Psoas muscle (tissue), 8 donors: ENCODE measurements at places on chromosomes 13 and 19. TPM values are rescaled to one million over a fixed set of nuclear protein-coding genes. Genes with fewer than 3 reads are reported as not detected.

- DNase-seq: peak; percentile 68
- H3K36me3 ChIP-seq: no peaks in the 10 kb centered on the region
- H3K27me3 ChIP-seq: peaks cover 2% of the 10 kb centered on the region
Measured at GRCh38 chr13:30862707-30863106, 43.4 kb upstream of the MEDAG start.

DNA sequence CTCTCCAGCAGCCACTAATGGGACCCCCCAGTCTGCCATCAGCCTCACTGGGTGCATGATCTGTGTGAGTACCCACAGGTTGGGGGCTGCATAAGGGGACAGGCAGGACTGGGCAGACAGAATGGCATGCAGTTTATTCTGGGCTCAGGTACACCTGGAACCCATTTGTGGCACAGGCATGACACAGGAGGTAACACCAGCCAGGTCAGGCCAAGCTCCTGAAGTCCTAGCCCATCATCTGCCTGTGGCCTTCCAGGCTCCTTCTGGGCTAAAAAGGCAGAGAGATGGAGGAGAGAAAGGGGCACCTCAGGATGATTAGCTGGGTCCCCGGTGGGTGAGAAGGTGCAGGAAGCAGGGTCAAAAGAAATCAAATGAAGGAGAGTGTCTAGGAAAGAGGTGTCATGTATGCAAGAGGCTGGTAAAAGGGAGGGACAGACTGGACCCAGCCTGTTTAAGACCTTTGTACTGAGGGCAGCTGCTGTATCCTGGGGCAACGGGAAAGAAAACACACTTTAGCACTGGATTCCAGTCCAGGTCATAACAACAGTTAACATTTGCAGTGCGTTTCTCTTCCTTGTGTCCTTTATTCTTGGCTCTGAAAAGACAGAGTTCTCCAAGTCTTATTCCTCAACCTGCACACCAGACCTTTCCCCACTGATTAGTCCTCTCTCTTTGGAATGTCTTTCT, 20.2 kb upstream of the DGKH start:
- no peak overlapping the region for H3K27ac ChIP-seq
- no peaks in the 10 kb centered on the region for H3K4me1 ChIP-seq
- H3K36me3 ChIP-seq: no peaks in the 10 kb centered on the region
- no peaks in the 10 kb centered on the region for H3K27me3 ChIP-seq
- DNase-seq: no peak

DNA sequence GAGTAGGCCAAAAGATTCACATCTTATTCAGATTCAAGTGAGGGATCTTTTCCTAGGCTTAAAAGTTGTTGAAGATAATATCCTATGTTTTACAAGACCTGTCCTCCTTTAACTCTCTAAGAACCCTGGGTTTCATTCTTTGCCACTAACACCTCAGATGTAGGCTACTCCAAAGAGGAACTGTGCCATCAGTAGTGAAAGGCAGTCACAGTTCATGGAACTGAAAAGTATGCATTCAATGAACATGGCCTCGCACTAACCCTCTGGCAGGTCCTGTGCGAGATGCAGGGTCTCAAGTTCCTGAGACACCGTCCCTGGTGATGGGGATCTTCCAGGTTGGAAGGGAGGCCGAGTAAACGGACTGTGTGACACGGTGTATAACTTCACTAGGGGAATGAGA, 4.3 kb downstream of the LGALS14 start:
- no peaks in the 10 kb centered on the region for H3K4me1 ChIP-seq
- H3K27me3 ChIP-seq: no peaks in the 10 kb centered on the region
- no peaks in the 10 kb centered on the region for H3K36me3 ChIP-seq

DNA sequence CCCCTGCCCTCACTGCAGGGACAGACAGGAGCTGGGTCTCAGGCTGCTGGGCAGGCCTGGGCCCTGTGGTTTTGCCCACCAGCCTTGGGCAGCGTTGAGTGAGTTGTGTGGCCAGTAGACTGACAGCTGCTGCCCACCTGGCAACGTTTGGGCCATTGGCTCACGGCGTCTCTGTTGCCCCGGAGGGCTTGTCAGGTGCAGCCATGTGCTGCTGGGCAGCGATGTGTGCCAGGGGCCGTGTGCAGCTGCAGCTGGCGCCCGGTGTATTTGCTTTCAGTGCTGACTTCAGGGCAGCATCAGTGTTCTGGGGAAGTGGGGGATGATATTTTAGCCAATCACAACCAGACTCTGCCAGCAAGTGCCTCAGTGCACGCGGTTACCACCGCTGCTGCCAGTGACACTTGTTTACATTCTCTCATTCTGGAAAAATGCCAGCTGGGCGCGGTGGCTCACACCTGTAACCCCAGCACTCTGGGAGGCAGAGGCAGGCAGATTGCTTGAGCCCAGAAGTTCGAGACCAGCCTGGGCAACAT, 10.6 kb downstream of the FZR1 start:
- H3K36me3 ChIP-seq: peaks cover 5% of the 10 kb centered on the region
- DNase-seq: no peak
- H3K4me1 ChIP-seq: peaks cover 23% of the 10 kb centered on the region
- H3K27ac ChIP-seq: peak overlapping the region; percentile 58
- H3K4me3 ChIP-seq: no peak overlapping the region

DNA sequence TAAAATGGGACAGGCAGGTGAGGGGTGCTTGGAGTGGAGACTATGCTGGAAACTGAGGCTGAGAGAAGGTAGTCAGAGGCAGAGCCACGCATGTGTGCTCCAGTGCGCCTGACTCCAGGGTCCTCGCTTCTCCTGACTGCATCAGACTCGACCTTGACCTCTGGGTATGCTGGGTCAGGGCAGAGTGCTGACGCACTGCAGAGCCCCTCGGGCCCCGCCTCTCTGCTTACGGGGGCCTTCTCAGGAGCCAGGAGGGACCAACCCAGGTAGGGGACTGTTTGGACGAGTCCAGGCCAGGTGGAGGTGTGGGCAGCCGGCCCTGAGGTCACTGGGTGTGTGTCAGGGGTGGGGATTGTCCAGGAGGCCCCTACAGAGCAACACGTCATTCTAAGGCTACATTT, 22.9 kb upstream of the SLC7A10 start:
- H3K4me1 ChIP-seq: no peaks in the 10 kb centered on the region
- no peak overlapping the region for H3K4me3 ChIP-seq
- no peaks in the 10 kb centered on the region for H3K27me3 ChIP-seq
- no peaks in the 10 kb centered on the region for H3K36me3 ChIP-seq
- no peak overlapping the region for H3K27ac ChIP-seq

GRCh38 chr13:33362986-33363727, 77.6 kb upstream of the STARD13 start:
- H3K36me3 ChIP-seq: no peaks in the 10 kb centered on the region
- no peak overlapping the region for H3K27ac ChIP-seq
- H3K4me3 ChIP-seq: no peak overlapping the region
- no peaks in the 10 kb centered on the region for H3K27me3 ChIP-seq

- no peaks in the 10 kb centered on the region for H3K27me3 ChIP-seq
- H3K27ac ChIP-seq: no peak overlapping the region
- peaks cover 5% of the 10 kb centered on the region for H3K4me1 ChIP-seq
Measured at GRCh38 chr19:44653977-44654774, 10.5 kb downstream of the PVR start.

DNA sequence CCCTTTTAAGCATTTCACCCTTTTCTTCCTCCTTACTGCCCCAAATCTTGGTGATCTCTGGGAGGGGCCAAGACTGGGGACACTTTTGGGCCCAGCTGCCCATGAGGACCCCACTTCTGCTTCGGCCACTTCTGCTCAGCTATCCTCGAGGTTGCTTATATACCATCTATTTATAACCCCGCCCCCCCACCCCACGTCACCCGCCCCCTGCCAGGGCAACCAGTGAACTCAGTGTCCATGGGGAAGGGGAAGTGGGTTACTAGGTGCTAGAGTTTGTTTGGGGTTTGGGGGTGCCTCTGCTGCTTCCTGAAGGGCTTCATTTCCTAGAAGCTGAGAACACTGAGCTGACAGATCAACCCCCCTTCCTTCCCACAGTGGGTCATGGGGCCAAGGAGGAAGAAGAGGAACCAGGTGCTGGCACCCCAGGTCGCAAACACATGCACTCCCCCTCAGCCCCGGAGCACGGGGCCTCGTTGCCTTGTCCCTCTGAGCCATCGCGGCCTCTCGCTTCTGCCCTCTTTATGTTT, 6.1 kb upstream of the ADGRE5 start:
- H3K4me1 ChIP-seq: peaks cover 24% of the 10 kb centered on the region
- H3K27ac ChIP-seq: peak overlapping the region; percentile 95
- no peaks in the 10 kb centered on the region for H3K36me3 ChIP-seq
- H3K4me3 ChIP-seq: peak overlapping the region; percentile 48
- peak; percentile 37 for DNase-seq

The GAS6 gene
- 65.5 TPM for total RNA-seq

DNA sequence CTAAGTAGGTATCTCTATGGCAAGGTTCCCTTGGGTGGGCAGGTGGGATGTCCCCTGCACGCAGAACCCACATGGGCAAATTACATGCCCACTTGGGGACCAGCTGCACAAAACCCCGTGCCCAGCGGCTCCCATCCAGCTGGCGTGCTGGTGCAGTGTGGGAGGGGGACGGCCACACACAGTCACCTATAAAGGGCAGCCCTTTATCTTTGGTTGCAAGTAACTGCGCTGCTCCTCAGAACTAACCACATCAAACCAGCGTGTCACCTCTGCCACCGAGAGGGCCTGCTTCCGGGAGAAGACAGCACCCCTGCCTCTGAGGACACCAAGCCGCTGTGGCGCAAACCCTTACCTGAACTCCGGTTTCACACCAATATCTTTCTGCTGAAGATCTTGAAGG, 32.2 kb downstream of the ANKRD27 start:
- H3K27me3 ChIP-seq: no peaks in the 10 kb centered on the region
- peaks cover 95% of the 10 kb centered on the region for H3K36me3 ChIP-seq
- no peak overlapping the region for H3K4me3 ChIP-seq
- DNase-seq: no peak
- H3K4me1 ChIP-seq: no peaks in the 10 kb centered on the region
